Activated CD4-positive, alpha-beta T cell treated with anti-CD3 and anti-CD28 coated beads, Interleukin-2, amount 50 U/mL, for 16 hours (primary cell): ENCODE measurements at places on chromosomes 2 and 18.

DNA sequence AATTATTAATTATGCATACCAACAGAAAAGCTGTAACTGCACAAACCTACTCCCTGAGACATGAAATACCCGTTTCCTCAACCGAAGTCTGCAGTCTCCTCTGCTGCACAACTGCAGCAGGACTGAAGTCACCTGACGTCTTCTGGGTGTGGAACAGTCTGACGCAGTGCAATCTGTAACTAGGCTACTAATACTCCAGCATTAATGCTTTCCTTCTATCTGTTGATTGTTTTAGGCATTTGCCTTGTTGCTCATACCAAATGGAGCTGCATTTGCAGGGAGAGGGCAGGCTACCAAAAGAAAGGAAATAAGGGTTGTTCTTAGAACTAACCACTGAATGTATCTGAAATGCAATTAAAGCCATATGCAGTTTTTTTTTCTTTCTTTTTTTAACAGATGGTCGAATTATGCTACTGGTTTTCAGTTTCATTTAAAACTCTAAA is 40.1 kb downstream of the RTN4 start:
- DNase-seq, result peak; percentile 46

- no peak for DNase-seq
Observed at GRCh38 chr2:142037744-142038143, 93.1 kb downstream of the LRP1B start.

DNA sequence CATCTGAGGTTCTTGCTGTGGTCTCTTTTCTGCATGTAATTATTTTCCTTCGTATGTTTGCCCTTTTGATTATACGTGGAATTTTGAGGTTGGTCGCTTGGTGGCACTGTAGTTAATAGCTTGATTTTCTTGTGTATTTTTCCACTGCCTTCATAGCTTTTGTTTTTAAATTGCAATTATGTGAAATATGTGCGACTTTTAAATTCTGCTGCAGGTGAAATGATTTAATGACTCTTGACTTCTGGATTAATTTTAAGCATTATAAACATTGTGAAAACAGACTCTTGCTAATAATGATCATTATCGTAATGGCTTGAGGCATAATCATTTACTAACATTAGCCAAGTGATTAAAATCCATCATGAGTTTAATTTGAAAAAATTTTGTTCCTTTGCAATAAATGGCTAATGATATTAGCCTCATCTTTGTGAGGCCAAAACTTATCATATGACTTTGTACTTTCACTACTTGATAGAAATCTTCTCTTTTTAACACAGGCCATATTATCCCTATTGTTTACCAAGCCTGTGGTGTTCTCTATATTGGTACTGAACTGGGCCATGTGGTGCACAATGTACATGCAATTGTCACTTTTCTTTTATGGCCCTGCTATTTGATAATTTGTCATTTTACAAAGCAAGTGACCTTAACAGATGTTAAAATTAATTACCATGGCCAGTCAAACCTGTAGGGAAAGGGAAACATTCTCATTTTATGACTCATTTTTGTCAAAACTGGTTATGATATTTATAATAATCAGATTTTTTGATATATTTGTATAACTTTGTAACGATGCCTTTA is 62.8 kb upstream of the NEUROD1 start:
- DNase-seq, result peak; percentile 46

DNA sequence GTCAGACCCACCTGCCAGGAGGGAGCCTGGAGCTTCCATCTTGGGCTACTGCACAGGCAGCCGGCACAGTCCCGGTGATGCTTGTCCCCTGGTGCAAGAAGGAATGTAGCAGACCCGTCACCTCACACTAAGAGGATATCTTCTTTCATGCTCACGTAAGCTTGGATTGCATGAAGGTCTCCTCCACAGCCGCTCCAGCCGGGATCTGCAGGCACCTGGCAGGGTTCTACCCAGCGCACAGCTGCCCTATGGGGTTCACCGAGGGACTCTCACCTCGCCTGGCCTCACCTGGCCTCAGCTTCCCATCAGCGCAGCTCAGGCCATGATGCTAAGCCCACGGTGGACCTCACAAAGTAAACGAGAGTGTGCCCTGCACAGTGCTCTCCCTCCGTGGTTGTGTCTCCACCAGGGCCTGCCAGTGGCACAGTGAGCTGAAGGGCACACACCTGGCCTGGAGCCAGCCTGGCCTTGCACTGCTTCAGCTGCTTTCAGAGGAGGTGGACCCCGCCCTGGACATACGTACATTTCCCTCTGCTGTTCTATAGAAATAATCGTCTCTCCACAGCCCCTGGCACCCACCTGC is 239.1 kb downstream of the SEPTIN10 start:
- no peak for DNase-seq

DNA sequence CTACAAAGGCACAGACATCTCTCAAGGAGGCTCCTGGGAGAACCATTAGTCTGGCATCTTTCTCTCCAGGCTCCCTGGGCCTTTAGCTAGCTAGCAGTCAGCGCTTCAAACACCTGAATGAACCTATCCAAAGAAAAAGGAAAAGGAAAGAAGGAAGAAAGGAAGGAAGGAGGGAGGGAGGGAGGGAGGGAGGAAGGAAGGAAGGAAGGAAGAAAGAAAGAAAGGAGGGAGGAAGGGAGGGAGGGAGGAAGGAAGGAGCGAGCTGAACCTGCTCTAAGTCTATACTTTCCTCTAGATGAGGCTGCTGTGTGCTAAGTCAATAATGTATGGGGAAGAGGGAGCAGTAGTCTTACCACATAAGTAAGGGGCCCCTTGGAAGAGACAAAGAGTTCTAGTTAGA is 5.1 kb upstream of the BCL11A start:
- no peak for DNase-seq

- no peak for DNase-seq
Observed at GRCh38 chr18:34991561-34991960, 49.7 kb upstream of the MAPRE2 start.

DNA sequence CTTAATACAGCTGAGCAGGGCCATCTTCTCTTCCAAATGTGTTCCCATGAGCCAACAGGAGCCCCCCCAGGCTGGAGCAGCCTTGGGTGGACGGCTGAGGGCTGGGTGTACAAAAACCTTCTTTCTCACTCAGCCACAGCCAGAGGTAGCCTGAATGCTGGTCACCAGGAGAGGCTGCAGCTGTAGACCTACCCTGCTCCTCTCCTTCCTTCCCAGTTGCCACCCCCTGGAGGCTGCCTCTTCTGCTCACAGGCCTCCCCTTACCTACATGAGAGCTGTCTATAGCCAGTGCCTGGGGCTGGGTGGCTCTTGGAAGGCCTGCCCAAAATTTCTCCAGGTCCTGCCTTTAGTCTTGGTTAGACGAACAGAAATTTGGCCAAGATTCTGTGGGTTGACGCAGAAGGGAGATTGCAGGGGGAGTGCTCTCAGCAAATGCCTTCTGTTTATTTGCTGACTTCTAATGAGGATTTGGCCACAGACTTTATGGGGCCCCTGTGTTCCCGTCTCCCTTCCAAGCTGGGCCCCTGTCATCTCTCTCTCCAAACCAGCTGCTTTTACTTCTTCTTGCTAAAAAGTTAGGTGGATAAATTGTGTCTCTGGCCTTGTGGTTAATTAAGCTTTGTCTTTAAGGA is 18.3 kb downstream of the CELF4 start:
- DNase-seq, result no peak

GRCh38 chr2:46230677-46231425 is 66.4 kb upstream of the EPAS1 start:
- no peak for DNase-seq

DNA sequence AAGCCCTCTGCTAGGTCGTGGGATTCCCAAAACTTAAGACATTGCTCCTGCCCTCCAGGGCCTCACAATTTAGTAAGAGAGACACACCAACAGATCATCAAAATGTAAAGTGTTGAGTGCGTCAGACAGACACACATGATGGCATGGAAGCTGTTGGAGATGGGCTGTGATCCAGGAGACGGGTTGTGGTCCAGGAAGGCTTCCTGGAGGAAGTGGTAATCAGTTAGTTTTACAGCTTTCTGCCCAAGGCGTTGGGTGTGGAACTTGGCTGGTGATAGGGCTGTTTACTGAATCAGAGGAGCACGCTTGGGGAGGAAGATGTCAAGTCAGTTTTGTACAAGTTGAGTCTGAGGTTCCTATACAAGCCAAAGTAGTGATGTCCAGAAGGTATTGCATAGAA is 24.0 kb upstream of the GLI2 start:
- no peak for DNase-seq

DNA sequence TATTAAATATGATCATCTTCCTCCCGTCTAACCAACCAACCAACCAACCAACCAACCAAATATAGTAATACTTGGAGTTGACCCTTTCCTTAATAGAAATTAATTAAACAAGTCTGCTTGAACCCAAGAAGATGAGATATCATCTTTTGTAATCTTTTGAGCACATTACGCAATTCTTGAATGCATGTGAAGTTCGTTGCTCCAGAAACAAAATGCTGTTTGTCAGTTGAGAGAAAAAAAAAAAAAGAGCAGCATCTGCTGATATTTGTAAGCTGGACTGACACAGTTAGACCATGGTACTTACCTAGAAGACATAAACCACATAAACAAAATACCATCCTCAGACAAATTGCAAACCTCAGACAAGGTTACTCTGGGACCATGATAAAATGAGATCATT is 9.2 kb upstream of the SERPINB2 start:
- DNase-seq, result no peak

DNA sequence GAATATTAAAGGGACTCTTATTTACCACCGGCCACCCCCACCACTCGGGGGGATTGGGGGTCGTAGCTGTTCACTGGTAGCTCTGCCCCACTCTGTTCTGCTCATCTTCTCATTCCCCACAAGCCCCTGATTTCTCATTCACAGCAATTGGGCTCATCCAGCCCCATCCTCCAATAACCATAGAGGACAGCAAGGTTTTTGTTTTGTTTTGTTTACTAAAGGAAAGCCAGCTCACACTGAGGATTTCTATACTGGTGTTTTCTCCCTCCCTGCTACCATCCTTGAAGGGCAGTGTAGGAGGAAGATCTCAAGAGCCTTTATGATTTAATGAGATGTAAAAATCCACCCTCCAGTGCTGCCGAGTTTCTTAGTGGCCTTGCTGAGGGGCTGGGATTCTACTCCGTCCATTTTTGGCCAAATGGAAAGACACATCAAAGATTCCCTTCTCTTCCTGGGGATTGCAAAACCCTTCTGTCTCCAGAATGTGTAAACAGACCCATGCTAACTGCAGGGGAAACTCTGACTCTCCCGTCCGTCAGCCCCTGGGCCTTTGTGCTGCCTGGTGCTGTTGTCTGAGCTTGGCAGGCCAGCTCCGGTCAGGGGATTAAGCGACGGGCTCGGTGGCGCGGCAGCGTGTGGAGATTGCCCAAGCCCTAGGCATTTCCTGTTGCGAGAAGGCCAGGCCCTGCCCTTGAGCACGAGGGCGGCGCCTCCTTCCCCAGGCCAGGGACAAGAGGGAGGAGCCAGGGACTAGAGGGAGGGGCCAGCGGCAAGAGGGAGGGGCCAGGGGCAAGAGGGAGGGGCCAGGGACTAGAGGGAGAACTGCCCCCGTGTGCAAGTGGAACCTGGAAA is 165.0 kb downstream of the ANTXR1 start:
- DNase-seq, result no peak

DNA sequence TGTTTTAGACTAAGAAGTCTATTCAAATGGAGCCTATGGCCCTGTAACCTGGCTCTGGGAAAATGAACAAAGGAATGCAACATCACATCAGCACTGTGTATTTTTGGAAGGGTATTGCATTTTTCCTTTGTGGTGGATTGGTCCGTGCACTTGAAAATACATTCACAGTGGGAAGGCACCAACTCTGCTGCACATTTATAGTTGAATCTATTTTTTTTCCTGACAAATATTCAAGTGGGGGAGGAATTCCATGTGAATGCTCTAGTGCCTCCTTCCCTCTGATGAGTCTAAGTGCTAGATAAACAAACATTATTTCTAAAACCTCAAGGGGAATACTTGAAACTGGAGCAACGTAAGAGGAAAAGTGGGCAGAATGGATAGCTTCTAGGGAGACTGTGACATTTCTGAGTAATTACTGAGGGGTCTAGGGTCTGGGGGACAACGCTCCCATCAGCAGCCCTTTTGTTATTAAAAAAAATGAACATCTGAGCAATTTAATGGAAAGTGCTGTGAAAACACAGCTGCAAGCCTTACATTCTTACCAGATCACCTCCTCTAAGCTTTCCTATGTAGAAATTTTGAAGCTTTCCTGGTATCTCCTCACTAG is 208.2 kb downstream of the SLC8A1 start:
- no peak for DNase-seq

DNA sequence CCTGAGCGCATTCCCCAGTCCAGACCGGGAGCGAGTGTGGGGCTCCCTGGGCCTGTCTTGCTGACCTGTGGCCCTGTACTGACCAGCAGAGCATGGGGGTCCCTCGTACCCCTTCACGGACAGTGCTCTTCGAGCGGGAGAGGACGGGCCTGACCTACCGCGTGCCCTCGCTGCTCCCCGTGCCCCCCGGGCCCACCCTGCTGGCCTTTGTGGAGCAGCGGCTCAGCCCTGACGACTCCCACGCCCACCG is 5.3 kb downstream of the NEU4 start:
- no peak for DNase-seq

- DNase-seq, result peak; percentile 83
Observed at GRCh38 chr2:20430461-20431300, 16.2 kb upstream of the RHOB start.

DNA sequence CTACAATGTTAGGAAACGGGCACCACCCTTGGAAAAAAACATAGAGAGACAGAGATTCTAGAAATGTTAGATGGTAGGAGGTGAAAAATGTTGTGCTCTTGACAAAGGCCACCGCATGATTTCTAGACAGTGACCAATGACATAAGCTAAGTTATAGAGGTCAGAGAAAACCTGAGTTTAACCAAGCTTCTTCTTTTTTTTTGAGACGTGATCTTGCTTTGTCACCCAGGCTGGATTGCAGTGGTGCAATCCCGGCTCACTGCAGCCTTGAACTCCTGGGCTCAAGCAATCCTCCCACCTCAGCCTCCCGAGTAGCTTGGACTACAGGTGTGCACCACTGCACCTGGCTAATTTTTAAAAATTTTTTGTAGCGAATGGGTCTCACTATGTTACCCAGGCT is 13.0 kb downstream of the FER1L5 start:
- no peak for DNase-seq

- DNase-seq, result peak; percentile 82
Observed at GRCh38 chr2:196914867-196915460, 11.5 kb downstream of the PGAP1 start.

GRCh38 chr2:152453129-152453911 is 118.3 kb downstream of the FMNL2 start:
- no peak for DNase-seq

DNA sequence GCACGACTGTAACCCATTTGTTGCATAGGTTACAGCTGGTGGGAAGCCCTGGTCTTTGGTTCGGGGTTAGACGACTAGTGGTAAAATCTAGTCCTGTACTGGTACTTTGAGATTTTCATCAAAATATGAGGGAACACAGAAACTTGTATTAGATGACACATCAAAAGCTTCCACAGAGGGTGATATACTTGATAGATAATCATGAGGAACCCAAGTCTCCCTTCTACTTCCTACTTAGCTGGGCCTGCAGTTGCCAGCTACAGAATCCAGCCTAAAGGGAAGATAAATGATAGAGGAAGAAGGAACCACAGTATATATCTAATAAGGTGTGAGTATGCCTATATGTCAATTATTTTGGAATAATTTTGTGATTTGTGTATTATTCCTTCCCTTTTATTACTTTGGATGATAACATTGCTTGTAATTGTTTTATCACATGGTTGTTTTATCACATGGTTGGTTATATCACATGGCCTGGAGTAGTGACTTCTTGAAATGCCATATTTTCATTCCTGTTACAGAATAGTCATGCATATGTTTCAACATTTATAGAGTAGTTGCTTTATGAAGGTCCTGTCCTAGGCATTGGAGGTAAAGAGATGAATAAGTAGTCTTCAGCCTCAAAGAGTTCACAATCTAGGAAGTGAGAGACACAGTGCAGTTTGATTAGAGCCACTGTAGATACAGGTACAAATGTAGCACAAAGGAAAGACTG is 2.9 kb downstream of the AGPS start:
- no peak for DNase-seq
